ENCODE measurements at places on chromosomes 4 and X.

DNA sequence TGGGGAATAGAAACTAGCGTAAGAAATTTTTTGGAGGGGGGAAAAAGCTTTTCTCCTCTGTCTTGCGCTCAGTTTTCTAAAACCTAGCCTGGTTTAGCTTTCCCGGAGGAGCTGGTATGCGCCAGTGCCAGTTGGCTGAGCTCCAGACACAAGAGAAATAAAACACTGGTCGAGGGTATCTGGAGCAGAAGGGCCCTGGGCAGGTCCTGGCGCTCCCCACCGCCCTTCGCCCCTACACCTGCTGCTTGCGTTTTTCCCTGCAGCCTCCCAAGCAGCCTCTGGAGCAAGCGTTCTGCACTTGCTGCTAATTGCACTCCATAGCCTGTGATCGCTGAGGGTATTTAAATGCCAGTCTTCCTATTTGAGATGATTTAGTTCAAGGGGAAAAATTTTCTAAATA lies 816 bp downstream of the EREG start:
- peak; percentile 60 for DNase-seq

DNA sequence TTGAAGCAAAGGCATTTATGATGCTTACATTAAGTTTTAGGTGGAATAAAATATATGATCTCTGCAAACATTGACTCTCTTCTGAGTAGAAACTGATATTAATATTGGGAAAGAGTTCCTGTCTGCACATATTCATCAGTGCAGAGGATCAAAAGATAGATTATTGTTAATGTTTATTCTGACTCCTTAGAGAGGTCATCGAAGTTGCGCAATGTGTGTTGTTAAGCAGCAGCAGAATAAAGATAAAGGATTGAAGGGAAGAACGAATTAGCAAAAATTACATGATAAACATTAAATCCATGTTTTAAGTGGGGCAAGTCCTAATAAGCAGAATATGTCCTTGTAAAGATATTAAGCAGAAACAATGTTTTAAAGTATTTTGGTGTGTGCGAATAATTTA lies 72.6 kb upstream of the MBNL3 start:
- DNase-seq = no peak

DNA sequence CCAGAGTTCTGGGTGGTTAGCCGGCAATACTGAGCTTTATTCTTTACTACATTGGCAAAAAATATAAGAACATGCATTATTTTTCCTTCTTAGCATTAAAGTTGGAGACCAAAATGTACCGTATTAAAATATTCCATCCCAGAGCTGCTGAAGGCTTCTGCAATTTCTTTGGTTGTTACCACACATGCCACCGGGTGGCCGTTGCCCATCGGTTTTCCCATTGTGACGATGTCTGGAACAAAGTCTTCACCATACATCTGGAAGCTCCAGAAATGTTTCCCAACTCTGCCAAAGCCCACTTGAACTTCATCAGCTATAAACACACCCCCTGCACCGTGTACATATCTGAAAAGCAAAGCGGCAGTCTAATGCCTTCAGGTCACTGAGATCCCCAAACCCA lies 13.7 kb downstream of the ETNPPL start:
- no peak for DNase-seq

DNA sequence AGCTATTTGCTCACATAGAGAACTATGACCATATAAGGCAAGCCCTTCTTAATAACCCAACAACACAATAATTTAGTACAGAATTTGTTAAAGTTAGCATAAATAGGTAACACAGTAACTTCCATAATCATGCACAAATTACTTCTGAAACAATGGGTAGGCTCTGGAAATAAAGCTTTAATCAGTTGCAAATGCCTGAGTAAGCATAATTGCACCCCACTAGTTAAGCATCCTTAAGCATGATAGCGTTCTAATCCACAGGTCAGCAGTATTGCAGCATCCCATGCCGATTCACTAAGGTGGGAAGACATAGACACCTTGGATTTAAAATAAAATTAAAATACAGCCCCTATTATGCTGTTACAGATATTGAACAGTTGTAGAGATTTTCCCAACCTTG lies 161.7 kb downstream of the DHX15 start:
- no peak for DNase-seq

GRCh38 chr4:149708513-149709130 lies 107.0 kb downstream of the IQCM start:
- peak; percentile 69 for DNase-seq

DNA sequence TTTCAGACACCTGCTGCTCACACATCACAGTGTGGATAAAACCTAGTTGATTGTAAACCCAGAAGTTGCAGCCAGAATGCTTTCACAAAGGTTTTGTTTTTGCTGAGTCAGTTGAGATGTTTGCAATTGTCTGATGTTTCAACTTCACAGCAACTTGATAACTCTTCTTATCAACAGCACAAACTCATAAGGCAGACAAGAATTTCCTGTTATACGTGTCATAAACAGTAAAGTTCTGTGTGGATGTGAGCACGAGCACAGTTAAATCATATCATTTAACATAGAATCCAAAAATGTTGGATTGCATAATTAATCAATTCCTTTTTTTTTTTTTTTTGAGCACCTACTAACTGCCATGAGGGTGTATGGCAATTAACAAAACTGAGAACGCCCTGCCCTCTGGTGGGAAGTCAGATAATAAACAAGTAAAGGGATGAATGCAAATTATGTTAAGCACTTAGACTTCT lies 512.2 kb downstream of the PDHA2 start:
- DNase-seq = peak; percentile 35

DNA sequence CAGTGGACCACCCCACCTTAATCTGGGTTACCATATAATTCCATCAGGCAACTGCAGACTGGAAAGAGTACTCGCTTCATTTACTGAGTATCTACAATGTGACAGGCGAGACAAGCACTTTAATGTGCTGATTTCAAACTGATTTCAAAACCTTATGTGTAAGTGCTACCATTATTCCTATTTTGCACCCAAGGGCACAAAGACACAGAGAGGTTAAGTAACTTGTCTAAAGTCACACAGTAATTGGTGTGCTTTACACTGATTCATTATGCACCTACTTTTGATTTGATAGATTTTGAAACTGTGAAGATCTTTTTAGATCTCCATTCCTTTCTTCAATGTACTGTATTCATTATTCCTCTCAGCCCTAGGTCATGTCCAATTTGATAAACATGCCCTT lies 192.4 kb downstream of the MGST2 start:
- no peak for DNase-seq

DNA sequence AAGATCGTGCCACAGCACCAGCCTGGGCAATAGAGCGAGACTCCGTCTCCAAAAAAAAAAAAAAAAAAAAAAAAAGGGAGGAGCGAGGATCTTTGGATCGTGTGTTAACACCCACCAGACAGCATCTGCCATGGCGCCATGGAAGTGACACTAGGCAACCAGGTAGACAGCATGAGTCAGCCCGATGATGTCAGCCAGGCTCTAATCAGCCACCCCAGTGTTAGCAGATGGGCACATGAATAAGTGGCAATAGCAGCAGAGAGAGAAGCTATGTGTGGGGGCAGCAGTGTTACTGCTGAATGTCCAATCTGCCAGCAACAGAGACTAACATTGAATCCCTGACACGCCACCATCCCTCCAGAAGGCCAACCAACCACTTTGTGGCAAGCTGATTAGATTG lies 6.6 kb downstream of the SYN1 start:
- no peak for DNase-seq

DNA sequence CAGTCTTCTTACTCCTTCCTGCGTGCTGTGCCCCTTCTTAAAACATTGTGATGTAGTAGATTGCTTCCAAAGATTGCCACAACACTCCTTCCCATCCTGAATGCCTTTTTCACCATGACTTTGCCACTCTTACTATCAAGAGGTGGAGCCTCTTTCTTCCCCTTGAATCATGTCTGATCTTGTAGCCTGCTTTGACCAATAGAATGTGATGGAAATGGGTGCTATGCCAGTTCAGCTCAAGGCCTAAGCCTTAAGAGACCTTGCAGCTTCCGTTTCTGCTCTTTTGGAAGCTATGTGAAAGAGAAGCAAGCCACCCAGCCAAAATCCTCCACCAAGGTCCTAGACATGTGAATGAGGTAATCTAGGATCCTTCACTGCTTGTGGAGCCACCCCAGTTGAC lies 31.6 kb upstream of the RP2 start:
- no peak for DNase-seq

DNA sequence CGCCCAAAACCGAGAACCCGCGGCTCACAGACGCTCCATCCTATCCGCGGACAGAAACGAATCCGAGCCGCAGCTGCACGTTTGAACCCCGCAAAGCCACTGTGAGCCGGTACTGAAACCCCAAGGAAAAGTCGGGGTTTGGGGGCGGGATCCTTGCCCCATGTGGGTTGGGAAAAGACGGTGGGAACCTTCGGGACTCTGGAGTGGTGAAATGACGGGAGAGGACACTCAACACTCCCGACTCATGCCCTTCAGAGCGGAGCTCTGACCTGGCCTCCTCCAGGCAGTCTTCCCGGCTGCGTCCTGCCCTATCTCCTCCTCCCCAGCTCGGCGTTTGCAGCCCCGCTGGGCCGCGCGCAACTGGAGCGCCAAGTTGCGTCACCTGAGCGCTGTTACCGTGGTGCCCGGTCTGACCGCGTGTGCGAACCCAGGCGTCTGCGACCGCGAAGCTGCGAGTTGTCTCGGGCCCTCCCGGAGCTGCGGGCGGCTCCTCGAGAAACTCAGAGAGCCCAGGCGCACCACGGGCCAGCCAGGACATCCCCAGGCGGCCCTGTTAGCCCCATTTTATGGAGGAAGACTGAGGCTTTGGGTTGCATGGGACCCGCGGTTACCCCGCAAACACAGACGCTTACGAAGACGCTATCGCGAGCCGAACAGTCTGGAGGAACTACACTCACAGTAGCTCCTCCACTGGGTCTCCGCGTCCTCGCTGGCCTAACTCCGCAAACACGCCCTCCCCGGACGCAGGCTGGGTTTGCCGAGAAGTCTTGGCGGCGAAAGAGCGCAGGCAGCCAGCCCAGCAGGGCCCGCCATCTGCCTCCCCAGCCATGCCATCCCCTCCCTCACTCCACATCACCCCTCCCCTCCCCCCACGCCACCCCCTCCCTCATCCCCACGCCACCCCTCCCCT lies 20.3 kb upstream of the HMX1 start:
- DNase-seq = no peak

GRCh38 chrX:109856974-109857373 lies 123.9 kb upstream of the ACSL4 start:
- peak; percentile 61 for DNase-seq

- no peak for DNase-seq
These were observed 44.0 kb upstream of the EOLA2 start for GRCh38 chrX:149982310-149982709.

GRCh38 chrX:40039887-40040286 lies 57.9 kb downstream of the BCOR start:
- DNase-seq = no peak

DNA sequence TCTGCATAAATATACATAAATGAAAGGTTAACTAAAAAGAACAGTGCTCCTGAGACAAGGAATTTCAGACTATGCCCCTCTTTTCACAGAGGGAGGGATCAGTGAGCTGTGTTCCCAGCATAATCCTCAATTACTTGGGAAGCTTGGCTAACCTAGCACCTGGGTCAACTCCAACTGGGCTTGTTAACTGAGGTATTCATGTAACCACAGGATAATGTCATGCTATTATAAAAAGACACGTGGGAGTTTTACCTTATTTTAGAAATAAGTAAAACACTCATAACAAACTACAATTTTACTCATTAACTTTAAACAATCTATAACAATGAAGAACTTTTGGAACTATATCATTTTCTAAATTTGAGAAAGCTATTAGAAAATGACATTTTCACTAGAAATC lies 48.6 kb downstream of the RPGR start:
- no peak for DNase-seq

DNA sequence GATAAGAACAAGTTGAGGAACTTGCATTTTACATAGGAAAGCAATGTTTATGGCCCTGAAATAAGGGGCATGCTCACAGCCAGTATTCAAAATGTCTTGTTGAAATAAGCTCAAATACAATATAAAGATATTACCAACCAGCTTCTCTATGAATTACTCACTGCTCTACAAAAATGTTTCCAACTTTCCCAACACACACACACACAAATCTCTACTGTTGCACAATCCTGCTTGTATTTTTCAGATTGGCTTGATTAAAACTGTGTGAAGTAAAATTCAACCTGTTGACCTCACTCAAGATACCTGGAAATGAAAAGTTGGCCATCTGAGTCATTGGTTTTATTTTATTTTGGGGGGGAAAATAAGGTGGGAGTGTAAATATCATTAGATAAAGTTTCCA lies 128.6 kb downstream of the CHIC2 start:
- DNase-seq = no peak

GRCh38 chrX:5306654-5307121 lies 922.0 kb downstream of the NLGN4X start:
- no peak for DNase-seq

- no peak for DNase-seq
These were observed 164.3 kb downstream of the ENOX2 start for GRCh38 chrX:130738638-130739195.

Data from HT-29 (cell line).